Stimulated activated CD4-positive, alpha-beta T cell treated with anti-CD3 and anti-CD28 coated beads, Interleukin-15, amount 100 ng/mL, for 1 hour (primary cell): ENCODE measurements at places on chromosomes 3 and 15.

- no peak for DNase-seq
Observed at GRCh38 chr3:149015393-149015792, 24.1 kb downstream of the GYG1 start.

DNA sequence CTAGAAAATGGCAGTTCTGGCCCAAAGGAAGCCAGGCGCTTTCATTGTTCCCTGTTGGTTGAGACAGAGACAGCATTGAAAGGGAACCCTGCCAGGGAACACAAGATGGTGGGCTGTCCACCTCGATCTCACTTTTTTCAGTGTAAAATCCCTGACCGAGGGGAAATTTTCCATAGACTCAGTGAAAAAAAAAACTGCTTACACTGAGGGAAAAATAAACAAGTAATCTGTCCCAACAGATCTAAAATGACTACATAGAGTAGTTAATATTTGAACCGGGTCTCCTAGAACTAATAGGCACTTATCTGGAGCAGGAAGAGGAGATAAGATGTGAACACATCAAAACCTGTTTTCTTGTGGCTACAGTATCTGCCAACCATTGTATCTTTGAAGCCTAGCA is 763.4 kb upstream of the GOLIM4 start:
- DNase-seq, result no peak

GRCh38 chr3:158896729-158897128 is 94.9 kb downstream of the MFSD1 start:
- no peak for DNase-seq

DNA sequence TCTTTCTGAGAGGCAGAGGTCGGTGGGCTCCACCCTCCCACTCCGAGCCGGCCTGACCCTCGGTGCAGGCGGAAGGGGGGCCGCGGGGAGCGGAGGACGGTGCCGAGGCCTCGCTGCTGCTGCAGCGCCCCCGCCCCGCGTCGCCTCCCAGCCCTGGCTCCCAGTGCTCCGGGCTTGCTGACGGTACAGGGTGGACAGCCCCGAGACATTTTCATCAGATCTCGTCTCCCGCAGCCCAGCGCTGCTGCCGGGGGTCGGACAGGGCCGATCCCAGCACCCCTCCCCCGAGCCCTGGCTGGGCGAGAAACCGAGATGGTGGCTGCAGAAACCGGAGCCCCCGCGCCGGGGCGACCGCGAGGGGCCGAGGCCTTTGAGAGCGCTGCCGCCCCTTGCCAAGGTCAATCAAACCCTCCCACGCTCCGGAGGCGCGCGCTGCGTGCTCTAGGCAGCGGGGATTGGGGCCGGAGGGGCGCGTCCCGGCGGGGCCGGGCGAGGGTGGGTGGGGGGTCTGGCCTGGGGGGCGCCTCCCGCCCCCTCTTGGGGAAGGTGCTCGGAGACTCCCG is 42.5 kb downstream of the EPHB3 start:
- DNase-seq, result no peak

GRCh38 chr15:34010921-34011320 is 28.1 kb downstream of the AVEN start:
- DNase-seq, result no peak

GRCh38 chr3:36496684-36497633 is 116.7 kb downstream of the STAC start:
- no peak for DNase-seq

DNA sequence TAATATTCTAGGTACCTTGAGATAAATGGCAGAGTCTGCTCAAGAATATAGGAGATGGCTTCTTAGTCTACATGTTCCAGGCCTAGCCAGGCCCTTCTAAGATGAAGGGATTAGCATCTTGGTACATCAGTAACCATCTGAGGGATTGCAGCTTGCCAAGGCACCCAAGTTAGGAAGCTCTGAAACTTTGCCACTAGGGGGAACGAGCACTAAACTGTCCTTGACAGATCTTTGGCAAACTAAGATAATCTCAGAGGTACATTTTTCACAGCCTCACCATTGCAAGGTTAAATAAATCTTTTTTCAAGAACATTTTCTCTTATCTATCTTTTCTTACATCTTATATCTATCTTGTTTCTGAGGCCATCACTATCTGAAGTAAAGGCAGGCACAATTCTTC is 351.2 kb downstream of the RAP2B start:
- no peak for DNase-seq

GRCh38 chr3:94115482-94115881 is 52.6 kb downstream of the NSUN3 start:
- no peak for DNase-seq

DNA sequence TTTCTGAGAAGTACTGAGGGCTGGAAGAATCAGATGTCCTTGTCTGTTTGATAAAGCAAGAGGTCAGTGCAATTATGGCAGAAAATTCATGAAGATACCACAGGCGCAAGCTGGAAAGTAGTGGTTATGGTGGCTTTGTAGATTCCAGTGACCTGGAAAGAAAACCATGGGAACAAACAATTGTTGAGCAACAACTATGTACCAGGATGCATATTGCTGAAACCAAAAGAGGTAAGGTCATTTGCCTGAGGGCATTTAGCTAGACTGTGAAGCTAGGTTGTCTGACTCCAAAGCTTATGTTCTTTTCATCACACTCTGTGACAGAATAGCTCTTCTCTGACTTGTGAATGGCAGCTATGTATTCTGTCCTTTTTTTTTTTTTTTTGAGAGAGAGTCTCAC is 74.0 kb downstream of the B3GALNT1 start:
- no peak for DNase-seq

DNA sequence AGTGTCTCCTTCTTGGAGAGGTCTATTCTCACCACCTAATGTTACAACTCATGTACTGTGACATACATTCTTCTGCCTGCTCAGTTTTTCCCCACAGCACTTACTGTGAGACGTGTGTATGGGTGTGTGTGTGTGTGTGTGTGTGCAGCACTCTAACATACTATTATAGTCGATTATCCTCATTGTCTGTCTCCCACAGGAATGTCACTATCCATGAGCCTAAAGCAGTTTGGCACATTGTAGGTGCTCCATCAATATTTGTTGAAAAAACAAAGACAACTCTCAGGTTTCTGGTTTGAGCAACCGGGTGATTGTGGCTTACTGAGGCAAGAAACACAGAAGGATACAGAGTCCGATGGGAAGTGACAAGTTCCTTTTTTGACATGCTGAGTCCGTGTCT is 8.6 kb upstream of the ZNF148 start:
- no peak for DNase-seq

- no peak for DNase-seq
Observed at GRCh38 chr3:156449710-156450574, 105.0 kb downstream of the SSR3 start.

GRCh38 chr15:70101459-70102113 is 3.9 kb upstream of the TLE3 start:
- DNase-seq, result no peak

DNA sequence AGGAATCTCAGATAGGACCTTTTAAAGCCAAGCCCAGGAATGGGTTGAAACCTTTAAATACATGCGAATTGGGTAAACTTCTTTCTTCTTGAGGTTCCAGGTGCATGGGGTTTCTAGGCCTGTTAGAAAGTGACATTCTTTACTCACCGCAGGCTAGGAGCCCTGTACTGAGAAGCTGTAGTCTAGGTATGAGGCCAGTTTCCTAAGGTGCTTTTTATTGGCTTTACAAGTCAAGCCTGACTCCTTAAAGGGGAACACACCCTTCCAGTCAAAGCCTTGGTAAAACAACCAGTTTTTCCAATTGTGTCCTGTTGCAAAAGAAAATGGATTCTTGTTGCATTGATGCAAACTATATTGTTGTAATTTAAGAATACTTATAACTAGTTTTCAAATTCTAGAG is 76.1 kb upstream of the ATP11B start:
- no peak for DNase-seq

- DNase-seq, result no peak
Observed at GRCh38 chr3:184539801-184540435, 21.7 kb upstream of the EPHB3 start.

- no peak for DNase-seq
Observed at GRCh38 chr3:43330981-43331380, 44.6 kb downstream of the SNRK start.

DNA sequence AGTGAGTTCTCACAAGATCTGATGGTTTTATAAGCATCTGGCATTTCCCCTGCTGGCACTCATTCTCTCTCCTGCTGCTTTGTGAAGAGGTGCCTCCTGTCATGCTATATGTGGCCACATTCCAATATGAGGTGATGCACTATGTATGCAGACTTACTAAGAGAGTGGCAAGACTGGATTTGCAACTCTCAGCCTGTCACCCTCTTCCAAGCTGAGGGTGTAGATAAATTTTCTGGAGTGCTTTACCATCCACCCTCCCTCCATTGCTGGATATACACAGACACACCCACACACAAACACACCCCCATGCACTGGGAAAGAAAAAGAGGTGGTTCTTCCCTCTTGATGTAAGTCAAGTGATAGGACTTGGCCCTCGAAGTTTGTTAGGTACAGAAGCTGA is 30.2 kb upstream of the CHMP2B start:
- DNase-seq, result no peak

GRCh38 chr3:107407355-107407754 is 30.1 kb downstream of the CCDC54 start:
- no peak for DNase-seq

GRCh38 chr3:47005212-47006144 is 26.0 kb downstream of the NBEAL2 start:
- no peak for DNase-seq

DNA sequence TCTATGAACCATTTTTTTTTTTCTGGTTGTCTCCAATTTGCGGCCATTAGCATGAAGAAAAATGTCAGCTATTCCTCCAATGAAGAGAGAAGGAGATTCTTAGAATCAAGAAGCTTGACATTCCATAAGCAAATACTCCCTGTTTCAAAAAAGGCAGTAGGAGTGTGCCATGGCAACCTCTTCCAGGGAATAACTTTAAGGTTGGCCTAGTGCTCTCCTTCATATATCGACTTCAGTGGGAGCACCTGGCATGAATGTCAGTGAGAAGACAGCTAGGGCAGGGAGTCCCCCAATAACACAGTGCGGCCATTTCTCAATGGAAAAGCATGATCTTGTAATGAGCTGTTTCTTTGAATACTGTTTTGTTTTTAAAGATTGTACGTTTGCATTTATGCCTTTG is 493.0 kb upstream of the ATP11B start:
- DNase-seq, result no peak

DNA sequence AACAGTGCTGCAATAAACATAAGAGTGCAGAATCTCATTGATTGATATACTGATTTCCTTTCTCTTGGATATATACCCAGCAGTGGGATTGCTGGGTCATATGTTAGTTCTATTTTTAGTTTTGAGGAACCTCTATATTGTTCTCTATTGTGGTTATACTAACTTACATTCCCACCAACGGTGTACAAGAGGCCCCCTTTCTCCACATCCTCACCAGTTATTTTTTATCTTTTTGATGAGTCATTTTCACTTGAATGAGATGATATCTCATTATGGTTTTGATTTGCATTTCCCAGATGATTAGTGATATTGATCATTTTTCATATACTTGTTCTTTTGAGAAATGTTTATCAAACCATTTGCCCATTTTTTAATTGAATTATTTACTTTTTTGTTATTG is 12.4 kb upstream of the IREB2 start:
- DNase-seq, result no peak

DNA sequence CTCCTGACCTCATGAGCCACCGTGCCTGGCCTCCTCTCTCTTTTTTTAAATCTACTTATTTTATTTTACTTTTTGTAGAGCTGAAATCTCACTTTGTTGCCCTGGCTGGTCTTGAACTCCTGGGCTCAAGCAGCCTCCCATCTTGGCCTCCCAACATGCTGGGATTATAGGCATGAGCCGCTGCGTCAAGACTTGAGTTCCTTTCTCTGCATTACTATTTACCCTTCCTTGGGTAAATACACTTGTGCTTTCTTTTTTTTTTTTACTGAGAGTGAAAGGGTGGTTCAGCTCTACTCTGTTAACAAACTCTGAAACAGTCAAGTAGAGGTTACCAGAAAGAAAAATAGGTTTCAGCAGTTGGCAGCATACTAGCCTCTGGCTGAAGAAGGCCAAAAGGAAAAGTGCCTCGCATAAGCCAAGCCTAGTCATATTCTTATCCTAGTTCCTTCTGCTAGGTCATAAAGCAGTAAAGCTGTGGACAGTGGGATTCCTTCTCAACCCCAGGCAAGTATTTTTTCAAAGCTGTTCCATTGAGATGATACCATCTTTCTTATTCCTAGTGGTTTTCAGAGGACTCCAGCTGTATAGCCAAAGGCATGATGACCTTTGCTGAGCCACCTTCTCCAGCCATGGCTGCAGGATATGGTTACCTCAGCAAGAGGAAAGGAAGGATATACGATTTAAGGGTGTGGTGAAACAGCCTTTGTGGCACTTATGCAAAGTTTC is 135.1 kb downstream of the RBPMS2 start:
- no peak for DNase-seq

GRCh38 chr15:39468331-39468730 is 112.5 kb upstream of the THBS1 start:
- no peak for DNase-seq

GRCh38 chr3:170483485-170484262 is 65.0 kb downstream of the CLDN11 start:
- no peak for DNase-seq

DNA sequence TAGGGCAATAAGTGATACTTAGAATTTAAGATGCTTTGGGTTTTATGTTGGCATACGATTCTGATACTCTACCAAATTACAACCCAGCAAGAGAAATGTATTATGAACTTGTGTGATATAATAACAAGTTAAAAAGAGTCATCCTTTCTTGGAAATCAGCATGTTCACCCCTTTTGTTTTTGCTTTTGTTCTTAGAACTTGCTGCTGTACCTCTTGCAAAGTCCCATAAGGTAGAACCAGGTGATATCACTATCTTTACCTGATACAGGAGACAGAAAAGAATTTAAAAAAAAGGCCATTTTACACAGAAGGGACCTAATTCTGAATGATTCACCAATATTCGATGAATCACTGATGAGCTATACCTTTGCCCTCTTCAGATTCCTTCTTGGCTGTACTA is 810.4 kb downstream of the FHIT start:
- DNase-seq, result no peak

GRCh38 chr3:133093366-133093765 is 55.2 kb downstream of the TMEM108 start:
- DNase-seq, result no peak

DNA sequence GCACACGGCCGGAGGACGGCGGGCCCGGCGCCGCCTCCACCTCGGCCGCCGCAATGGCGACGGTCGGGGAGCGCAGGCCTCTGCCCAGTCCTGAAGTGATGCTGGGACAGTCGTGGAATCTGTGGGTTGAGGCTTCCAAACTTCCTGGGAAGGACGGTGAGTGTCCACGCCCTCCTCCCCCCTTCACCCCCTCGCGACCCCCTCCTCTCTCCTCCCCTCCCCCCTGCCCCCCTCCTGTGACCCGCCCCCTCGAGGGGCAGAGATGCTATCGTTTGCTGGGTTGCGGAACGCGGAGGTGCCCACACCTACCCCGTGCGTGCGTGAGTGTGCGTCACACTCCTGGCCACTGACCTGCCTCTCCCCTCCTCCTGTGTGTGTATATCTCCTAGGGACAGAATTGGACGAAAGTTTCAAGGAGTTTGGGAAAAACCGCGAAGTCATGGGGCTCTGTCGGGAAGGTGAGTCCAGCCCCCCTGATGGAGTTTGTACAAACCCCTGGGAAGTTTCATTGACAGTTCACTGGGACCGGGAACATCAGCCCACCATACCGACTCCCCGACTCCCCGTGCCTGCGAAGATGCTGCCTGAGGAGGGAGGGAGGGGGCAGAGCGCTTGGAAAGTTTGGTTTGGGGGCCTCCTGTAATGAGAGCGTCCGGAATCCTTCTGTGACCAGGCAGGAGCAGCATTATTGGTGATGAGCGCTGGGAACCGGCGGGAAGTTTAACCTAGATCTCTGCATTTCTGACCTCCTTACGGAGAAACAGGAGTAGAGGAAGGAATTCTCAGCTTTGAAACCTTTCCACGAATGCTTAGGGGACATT is 795 bp upstream of the SCAANT1 start:
- no peak for DNase-seq

- DNase-seq, result no peak
Observed at GRCh38 chr3:48215019-48215418, 8.3 kb upstream of the CAMP start.
